ENCODE measurements at places on chromosomes 1 and 21.
A peak's percentile ranks its signal among the peaks of the same experiment; 100 is the strongest.

DNA sequence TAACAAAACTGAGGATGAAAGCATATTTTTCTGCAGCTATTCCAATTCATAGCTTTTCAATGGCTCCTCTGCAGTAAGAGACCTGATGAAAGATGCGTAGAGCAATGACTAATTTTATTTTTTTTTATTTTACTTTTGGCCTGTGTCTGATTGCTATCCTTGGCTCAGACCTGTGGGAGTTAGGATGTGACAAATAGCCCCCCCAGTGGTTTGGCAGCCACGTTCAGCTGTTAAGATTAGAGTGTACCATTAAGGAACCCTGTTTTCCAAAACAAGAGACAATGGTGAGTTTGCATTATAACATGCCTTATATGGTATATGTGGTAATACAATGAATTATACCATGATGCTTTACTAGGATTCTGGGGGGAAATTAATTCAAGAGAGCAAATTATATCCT, 264.7 kb downstream of the CACNA1E start:
- DNase-seq = no peak

DNA sequence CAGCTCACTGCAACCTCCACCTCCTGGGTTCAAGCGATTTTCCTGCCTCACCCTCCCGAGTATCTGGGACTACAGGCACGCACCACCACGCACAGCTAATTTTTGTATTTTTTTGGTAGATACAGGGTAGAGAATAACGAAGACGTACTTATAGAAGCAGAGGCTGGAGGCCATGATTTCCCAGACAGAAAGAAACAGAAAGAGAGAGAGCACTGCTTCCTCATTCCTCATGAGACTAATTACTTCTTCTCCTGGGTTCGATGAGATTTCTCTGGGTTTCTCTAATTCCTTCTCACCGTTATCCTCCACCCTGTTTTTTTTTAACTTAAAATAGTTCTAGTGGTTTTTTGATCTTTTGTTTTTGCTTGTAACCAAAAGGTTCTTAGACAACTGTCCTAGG, 23.4 kb upstream of the PTP4A2 start:
- DNase-seq = no peak

GRCh38 chr1:65179148-65179547, 31.1 kb downstream of the AK4 start:
- no peak for DNase-seq

DNA sequence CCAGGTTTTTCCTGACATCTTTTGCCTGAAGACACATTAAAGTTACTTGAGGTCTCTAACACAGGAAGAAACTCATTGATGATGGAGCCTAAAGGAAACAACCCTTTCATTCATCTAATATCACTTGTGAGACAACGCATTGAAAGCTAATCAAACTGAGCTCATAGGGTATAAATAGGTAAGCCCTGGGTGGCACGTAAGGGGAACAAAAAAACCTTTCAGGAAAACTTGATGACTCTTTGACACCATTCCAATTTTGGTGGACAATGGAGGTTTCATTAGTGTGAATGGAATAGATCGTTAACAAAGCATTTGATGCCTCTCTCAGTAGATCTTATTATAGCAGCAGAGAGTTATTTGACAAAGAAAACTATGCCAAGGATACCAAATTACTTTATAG, 80.7 kb upstream of the DUSP10 start:
- DNase-seq = no peak

DNA sequence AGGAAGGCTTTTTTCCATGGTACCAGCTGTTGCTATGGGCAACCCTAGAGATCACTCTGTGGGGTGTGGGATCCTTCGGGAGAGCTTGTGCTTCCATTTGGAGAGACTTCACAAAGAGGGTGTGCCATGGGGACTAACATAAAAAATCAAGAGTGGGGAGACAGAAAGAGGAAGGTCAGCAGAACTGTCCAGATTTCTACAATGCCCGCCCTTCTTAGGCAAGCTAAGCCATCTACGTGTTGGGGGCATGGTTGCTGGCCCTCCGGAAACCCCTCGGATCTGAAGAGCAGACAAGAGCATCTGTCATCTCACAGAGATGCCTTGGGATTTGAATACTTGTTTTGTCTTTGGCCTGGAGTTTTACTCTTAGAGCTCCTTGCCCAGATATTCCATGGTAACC, 83.9 kb upstream of the ZNF648 start:
- no peak for DNase-seq

- DNase-seq = no peak
Measured at GRCh38 chr1:196271212-196271947, 336.9 kb downstream of the KCNT2 start.

DNA sequence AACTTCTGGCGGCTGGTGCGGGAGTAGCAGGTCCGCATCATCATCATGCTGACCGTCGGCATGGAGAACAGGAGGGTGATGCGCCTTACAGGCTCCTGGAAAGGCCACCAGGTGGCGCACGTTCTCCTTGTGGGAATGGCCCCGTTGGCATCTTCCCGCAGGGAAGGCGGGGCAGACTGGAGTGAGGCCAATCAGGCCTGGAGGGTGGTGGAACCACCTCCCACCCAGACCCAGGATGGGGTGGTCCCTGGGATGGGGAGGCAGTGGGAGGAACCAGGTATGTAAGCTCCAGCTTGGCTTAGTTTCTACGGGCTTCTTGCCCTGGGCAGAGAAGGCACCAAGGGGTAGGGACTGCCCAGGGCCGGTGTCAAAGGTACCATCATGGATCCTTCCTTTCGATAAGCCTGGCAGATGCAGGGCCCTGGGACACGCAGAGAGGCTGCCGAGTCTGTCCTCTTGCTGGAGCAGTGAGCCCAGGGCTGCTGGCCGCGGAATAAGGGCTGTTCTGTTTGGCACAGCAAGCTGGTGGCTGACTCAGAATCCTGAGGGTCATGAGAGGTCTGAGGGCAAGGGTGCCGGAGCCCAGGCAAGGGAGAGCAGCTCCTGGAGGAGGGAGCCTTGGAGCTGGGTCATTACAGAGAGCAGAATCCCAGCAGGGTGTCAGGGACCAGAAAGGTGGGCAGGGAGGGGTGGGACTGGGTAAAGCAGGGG, 8.7 kb upstream of the LGR6 start:
- DNase-seq = peak; percentile 61

- DNase-seq = no peak
Measured at GRCh38 chr1:183230413-183230812, 44.3 kb downstream of the LAMC2 start.
